HT-29 (cell line): ENCODE measurements at places on chromosomes 1 and 21.

GRCh38 chr1:237858992-237859391 is 31.7 kb downstream of the ZP4 start:
- DNase-seq = no peak

GRCh38 chr21:33289199-33289819 is 23.1 kb downstream of the IL10RB start:
- no peak for DNase-seq

DNA sequence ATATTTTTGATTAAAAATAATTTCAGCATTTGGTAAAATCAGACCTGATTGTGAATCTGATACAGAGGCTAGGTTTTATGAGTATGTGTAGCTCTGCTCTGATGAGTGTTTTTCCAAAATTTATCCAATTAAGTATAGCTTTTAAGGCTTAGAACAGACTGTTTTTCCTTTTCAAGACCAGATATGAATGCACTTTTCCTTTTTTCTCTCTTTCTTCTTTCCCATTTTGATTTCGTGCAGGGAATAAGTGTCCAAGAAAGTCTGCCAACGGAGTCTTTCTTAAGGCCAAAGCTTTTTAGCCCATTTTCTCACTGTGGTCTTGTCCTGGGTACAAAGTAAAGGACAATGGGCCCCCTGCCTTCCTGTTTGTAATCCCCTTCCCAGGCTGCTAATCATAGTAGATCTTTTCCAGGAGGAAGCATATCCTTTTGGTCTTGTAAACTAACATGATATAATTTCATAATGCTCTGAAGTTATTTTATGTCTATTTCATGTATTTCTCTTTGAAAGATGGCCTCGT is 2.9 kb downstream of the KIF1B start:
- no peak for DNase-seq

- no peak for DNase-seq
Measured at GRCh38 chr1:52592637-52593323, 9.4 kb upstream of the GPX7 start.

GRCh38 chr1:2150801-2151200 is 43.8 kb downstream of the FAAP20 start:
- no peak for DNase-seq

DNA sequence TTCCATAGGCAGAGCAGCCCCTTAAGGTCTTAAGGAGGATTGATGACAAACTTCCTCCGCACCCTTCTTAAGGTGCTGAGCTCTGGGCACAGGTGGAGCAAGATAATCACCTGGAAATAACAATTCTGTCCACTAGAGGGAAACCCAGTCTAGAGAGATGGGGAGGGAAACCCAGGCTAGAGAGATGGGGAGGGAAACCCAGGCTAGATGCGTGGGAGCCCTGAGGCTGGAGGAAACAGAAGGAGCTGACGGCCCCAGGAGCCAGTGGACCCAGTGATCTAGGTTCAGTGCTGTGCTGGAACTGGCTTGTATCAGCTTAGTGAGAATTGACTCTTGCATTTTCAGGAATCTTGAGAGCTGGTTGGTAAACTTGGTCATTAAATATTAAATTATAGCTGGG is 17.8 kb upstream of the MYCL start:
- DNase-seq = peak; percentile 91

DNA sequence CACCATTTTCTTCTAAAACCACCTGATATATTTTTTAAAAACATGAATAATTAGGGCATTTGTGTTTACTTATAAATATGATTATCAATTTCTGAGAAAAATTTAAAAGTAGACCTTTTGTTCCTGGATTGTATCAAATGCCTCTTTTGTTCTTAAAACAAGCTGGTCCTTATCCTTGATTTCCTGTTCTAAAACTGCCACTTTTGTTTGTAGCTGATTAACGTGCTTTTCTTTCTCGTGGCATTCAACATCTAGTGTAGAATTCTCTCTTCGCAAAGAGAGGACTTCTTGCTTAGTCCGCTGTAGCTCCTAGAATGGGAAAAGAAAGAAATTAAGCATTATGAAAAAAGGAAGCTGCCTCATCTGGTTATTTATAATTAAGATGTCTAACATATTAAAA is 25.0 kb downstream of the SASS6 start:
- no peak for DNase-seq

DNA sequence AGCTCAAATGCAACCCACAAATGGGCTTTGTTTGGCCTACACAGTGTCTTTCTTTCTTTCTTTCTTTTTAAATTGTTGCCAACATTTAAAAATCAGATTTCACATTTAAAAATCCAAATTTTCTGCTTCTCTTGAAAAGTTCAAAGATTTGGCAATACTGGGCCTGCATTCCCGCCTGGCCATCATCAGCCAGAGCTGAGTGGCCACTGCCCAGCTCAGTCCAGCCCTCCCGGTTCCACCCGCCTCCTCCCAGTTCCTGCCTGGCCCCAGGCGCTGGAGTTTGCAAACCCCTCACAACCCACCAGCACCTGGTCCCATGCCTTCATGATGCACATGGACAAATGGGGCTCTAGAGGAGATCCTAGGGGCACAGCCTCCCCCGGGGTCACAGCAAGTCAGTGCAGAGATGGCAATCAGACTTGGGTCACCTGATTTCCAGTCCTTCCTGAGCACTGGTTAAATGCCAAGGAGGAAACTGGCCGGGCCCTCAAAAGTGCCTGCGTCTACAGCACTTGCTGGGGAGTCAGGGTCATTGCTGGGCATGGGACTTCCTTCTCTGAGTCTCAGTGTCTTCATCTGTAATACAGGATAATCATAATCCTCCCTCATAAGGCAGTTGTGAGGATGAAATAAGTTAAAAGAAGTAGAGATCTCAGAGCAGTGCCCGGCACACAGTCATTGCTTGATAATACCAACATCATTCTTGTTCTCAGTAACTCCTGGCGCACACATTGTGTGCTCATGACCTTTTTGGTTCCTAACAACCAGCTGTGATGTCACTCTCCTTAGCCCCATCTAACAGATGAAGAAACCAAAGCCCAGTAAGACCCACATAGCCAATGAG is 41.0 kb upstream of the LAPTM5 start:
- DNase-seq = no peak

DNA sequence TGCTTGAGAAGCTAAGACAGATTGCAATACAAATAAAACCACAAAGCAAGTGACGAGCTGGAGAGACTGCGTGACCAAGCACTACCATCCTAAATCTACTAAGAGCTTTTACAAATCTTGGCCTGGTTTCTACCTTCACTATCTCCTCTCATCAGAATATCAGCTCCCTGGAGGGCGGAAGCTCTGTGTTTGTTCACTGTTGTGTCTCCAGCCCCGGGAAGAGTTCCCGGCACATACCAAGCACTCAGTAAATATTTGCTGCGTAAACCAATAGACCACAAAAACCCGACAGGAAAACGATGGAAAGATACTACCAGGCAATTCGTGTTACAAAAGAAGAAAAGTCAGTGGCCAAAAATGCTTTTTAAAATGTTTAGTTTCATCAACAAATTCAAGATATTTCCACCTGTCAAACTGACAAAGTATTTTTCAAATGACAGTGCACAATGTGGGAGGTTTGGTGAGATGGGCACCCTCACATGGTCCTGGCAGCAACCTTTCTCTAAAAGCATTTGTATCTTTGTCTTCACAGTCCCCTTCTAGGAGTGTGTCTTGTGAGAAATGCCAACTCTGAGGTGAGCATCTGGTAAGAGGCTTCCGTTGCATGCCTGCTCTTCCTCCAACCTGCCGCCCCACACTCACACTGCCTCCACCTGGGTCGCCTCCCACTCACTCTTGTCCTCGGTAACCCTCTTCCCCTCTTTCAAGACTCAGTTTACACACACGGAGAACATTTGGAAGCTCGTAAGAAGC is 34.7 kb downstream of the SLC1A7 start:
- DNase-seq = peak; percentile 65

- peak; percentile 25 for DNase-seq
Measured at GRCh38 chr1:209697126-209697525, 7.5 kb upstream of the HSD11B1 start.

DNA sequence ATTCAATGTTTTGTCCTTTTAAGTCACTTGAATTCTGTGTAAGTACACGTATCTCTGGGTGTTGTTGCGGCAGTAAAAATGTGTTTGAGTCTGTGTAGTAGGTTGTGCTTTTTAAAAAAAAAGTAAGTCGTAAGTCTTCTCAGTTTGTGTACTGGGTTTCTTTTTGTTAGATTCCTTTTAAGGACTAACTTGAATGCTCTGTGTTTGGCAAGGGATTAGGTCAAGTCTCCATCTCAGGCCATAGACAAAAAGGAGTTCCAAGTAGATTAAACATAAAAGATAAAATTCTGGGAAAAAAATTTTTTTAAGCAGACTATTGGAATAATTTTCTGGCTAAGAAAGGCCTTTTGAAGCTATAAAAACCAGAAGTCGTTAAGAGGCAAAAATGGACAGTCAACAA is 113.1 kb downstream of the ATP5PO start:
- DNase-seq = no peak

GRCh38 chr1:152533327-152533938 is 19.2 kb downstream of the CRCT1 start:
- DNase-seq = peak; percentile 80

- DNase-seq = no peak
Measured at GRCh38 chr1:44994309-44994898, 8.0 kb upstream of the EIF2B3 start.

DNA sequence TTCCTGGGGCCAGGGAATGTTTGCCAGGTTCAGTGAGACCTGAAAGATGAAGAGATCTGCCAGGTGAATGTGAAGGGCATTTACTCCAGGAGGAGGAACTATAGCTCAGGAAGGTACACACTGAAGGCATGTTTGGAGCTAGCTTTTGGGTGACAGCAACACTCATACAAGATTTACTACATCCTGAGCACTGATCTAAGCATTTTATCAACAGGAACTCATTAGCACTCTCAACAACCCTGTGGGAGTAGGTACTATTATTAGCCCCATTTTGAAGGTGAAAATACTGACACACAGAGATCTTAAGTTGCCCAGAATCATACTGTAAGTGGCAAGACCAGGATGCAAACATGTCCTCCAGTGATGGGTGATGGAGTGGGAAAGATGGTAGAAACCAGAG is 6.7 kb downstream of the GADD45A start:
- no peak for DNase-seq

- no peak for DNase-seq
Measured at GRCh38 chr1:183034682-183035081, 11.5 kb downstream of the LAMC1 start.

DNA sequence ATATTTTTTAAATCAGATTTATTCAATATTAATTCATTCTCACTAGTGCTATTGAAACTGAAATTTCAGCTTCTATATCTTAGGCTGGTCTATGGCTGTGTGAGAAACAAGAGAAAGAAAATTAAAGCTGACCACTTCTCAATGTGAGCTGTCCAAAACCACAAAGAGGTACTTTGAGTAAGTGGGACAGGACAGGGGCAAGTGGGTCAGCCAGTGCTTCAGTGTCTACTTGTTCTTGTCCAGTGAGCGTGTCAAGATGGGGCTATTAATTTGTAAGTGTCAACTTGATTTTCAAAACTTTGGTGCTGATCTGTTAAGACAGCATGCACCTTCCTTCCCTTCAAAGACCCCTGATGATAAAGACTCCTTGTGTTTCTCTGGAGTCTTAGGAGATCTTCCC is 533.9 kb downstream of the PLPP3 start:
- no peak for DNase-seq

GRCh38 chr1:40860706-40861223 is 1.4 kb downstream of the CITED4 start:
- no peak for DNase-seq

DNA sequence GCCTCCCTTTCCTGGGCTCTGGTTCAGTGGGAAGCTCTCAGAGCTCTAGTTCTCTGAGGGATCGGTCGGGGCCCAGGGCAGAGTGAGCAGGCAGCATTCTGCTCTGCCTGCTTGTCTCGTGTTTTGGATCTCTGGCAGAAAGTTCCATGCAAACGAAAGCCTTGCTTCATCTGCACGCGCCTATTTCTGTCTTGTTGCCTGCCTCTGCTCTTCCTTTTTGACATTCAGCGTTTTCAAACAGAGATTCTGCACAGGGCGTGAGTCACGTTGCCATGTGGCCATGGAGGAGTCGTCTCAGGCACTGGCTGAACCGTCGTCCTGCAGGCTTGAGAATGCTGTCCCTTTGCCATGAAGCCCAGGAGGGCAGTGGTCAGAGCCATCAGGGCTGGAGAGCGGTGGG is 20.3 kb downstream of the AJAP1 start:
- no peak for DNase-seq

GRCh38 chr1:35642471-35642955 is 1.2 kb upstream of the PSMB2 start:
- no peak for DNase-seq

GRCh38 chr1:172699111-172699510 is 40.2 kb downstream of the FASLG start:
- DNase-seq = no peak

DNA sequence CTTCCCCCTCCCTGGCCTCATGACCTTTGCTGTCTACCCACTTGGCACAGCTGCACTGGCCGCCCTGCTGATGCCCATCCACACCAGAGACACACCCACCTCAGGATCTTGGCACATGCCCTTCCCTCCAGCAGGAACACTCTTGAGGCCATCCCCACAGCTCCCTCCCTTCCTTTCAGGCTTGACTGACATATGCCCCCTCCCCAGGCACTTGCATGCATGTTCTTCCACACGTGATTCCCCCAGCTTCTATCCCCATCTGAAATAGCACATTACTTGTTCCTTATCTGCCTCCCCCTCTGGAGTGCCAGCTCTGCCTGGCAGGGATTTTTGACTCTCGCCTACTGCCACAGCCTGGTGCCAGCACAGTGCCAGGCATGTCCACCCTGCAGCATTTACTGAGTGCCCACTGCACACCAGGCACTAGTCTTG is 98.5 kb upstream of the SLC25A33 start:
- no peak for DNase-seq

DNA sequence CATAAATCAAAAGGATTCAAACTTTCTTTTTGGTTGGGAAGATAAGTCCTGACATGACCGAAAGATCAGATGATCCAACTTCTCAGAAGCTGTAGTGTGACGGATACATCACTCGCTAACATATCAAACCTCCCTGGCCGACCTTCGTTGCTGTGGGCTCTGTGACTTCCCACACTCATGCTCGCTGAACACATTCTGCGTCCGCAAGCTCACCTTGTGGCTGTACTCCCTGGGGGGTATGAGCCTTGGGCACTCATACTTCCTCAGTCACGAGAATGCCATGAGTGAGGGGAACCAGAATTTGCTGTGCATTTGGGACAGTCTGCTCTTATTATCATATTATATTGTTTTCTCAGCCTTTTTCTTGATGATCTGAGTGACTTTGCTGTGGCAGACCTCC is 105.4 kb downstream of the RWDD3 start:
- DNase-seq = no peak

DNA sequence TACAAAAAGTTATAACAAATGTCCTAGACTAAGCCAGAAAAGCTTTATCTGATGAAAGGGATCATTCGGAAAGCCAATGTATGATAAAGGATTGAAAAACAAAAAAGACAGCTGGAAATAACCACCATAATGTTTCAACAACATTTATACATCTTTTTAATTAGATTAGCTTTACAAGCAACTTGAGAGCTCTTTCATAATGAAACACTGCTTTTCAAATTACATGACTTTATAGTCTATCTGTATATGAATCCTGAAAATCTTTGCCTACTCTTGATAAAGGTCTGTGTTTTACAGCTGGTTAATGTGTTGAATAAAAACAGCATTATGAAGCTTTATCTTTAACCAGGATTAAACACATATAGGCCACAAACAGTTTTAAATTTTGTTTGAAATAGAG is 25.5 kb downstream of the SPRTN start:
- no peak for DNase-seq
